CD4-positive, alpha-beta T cell treated with Interleukin-4 for 4 hours (primary cell): ENCODE measurements at places on chromosomes 7 and 10.

DNA sequence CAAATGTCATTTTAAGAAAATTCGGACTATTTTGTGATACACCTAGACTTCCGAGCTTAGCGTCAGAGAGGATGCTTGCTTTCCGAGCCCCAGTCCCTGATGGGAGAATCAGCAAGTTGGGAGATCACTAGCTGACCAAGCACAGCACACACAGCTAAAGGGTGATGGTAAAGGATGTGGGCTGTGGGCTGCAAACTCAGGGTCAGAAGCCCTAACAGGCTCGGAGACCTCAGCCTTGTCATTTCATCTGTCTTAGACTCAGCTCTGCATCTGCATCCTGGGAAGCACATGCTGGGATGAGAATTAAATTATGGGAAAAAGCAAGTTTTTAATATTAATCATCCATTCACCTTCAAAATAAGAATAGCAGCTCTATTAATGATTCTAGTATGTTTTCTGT, 3.3 kb downstream of the CUBN start:
- DNase-seq = no peak

GRCh38 chr7:122092964-122093797, 50.9 kb downstream of the AASS start:
- DNase-seq = peak; percentile 51

GRCh38 chr10:18409599-18410397, 241.6 kb downstream of the NSUN6 start:
- DNase-seq = no peak

- no peak for DNase-seq
These were observed 7.8 kb downstream of the LIPF start for GRCh38 chr10:88672041-88672440.

GRCh38 chr10:69096045-69096444, 8.1 kb downstream of the SRGN start:
- DNase-seq = no peak

GRCh38 chr7:92002720-92003119, 62.1 kb downstream of the AKAP9 start:
- DNase-seq = no peak
